ENCODE measurements at places on chromosomes 4 and X.

DNA sequence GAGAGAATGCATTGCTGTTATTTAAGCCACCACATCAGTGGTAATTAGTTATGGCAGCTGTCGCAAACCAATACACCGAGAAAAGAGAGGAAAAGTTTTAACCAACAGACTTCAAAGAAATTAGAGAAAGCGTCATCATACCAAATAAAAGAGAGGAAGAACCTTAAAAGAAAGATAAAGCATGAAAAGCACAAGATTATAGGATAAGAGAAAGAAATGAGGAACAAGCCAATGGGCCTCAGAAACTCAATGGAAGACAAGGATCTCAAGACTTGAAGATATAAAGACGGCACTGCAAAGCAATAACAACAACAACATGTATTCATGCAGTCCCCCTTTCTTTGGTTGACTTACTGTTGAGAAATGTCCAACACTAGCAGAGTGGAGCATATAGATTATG, 22.8 kb upstream of the ASMTL start:
- DNase-seq: no peak

- no peak for DNase-seq
Measured at GRCh38 chrX:38515291-38515690, 46.1 kb upstream of the TSPAN7 start.

- no peak for DNase-seq
Measured at GRCh38 chr4:80075995-80076675, 3.1 kb upstream of the ANTXR2 start.

- DNase-seq: no peak
Measured at GRCh38 chrX:11967986-11968869, 170.0 kb upstream of the FRMPD4 start.

DNA sequence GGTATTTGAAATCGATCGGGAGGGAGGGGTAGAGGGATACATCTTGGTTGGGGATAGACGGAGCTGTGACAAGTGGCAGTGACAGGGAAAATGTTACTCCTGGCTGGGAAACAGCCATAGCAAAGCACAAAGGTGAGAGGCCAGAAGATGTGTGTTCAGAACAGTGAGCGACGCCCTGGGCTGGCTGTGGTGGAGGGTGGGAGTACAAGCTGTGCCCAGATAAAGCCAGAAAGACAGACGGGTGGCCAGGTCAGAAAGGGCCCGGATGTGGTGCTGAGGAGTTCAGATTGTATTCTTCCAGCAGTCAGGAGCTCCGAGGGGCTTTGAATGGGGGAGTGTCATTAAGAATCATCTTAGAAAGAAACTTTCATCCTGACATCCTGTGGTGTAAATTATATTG, 27.9 kb downstream of the CCDC149 start:
- no peak for DNase-seq

- DNase-seq: no peak
Measured at GRCh38 chr4:68148800-68149685, 19.4 kb upstream of the TMPRSS11F start.

DNA sequence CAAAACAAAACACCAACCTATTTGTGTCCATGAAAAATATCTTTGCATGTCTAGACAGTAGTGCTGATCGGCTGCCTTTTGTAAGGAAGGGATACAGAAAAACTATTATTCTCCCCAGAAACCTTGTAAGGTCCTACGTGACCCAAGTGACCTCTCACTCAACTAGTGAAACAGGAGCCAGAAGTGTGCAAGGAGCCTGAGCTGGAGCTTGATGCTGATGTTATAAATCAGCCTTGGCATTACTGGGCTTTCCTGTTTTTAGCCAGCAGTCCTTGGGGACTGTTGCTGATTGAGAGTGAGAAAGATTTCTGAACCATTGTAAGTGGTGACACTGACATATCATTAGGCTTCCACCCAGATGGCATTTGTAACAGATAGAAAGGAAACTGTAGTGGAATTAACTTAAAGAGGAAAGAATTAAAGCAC, 100.8 kb upstream of the LIMCH1 start:
- DNase-seq: no peak

DNA sequence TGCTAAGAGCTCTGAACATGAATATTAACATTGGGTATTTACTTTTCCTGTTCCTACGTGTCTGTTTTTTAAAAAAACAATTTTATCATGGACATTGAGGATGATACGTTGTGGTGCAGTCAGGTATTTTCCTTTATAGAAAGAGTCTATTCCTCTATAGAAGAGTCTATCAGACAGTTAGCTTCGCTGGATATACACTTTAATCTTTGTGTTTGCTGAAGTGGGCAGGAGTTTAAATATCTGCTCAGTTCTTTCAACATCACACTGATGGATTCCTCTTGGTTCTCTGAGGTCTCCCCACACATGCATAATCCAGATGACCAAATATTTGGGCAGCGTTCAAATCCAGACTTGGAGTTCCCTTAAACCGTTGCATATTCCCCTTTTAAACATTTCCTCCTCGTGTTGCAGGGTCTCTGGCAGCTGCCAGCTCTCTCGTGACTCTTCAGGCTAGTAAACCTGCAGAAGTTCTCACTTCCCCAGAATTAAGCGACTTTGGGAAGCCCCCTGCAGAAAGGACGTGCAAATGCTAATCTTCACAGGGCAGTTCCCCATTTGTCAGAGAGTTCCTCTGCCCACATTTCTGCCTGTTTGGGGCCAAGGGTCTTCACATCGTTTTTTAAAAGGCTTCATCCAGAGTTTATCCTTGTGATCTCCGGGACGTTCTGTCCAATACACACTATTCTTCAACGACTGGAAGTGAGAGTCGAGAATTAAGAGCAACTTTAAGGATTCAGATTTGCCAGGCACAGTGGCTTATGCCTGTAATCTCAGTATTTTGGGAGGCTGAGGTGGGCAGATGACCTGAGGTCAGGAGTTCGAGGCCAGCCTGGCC, 20.5 kb upstream of the DHRSX start:
- no peak for DNase-seq

DNA sequence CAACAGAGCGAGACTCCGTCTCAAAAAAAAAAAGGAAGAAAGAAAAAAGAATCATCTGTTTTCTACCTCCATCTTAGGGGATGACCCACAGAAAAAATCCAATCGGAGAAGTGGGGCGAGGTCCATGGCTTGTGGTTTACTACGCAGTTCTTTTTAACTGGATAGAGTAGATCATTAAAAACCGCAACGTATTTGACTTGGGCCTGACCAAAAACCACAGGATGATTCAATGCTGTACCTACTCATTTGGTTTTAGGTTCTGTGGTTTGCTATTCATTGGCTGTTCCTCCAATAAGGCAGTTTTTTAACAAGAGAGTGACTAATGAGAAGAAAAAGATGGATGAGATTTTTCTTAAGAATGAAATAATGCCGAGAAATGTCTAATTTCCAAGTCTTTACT, 83.7 kb downstream of the FREM3 start:
- no peak for DNase-seq

DNA sequence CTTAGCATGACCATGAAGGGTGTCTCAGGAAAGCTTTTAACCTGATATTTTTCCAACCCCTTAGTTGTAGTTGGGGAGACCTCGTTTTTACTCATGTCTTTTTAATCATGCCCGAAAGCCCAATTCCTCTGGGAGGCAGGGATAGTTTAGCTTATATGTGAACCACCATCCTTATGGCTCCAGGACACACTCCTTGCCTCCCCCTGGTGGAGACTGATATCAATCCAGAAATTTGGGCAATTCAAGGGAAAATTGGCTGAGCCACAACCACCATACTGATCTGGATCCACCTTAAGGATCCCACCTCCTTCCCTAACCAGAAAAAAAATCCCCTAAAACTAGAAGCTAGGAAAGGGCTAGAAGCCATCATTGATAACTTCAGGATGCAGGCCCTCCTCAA, 13.4 kb upstream of the COL25A1 start:
- DNase-seq: no peak

GRCh38 chr4:96262057-96262456, 422.2 kb downstream of the PDHA2 start:
- DNase-seq: no peak

GRCh38 chr4:150098214-150098613, 20.0 kb downstream of the DCLK2 start:
- DNase-seq: no peak

- DNase-seq: no peak
Measured at GRCh38 chr4:88753658-88754571, 56.3 kb upstream of the NAP1L5 start.

DNA sequence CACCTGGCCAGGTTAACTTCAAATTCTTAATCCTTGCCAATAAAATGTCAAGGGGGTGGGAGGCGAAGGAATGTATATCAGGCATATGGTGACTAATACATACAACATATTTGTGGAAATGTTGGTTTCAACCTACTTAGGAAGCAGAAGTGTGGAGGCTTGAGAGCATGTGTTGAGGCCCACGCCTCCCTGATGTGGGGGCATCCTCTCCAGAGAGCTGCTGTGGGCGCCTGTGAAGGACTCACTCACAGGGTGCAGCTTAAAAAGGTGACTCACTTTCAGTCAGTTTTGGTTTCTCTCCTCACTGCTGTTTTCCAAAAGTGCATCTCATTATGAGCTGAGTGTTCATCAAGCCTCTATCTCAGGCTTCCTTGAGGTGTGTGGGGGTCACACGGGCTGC, 27.5 kb downstream of the LNX1 start:
- no peak for DNase-seq

DNA sequence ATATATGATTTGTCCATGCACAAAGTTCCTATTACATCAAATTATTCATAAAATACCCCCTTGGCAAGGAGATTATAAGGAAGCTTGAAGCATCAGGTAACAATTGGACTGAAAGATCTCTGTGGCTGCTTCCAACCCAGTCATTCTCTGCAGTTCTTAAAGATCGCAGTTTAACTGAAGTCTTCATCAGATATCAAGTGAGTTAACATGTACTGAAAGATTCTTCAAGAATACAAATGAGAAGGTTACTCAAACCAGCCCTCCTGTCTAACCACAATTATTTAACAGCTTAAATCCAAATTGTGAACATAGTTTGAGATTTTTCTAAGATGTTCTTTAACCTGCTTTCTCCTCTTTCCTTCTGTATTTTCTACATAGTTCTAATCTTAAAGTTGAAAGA, 56.1 kb downstream of the SLC10A7 start:
- no peak for DNase-seq

DNA sequence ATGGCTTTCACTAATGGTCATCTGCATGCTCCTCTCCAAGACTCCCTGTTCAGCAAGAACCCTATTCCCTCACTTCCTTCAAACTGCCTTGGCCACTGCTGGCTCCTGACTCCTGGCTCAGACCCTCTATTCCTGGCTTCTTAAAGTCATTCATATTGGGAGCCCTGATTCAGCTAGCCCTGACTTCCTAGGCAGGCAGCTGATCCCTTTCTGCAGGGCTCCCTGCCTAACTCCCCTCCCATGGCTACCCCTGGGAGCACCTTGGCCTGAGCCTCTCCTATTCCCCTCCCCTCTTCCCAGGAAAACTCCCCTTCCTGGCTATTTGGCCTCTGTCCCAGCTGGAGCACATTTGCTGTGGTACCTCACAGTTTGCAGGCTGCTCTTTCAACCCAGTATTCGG, 154.9 kb upstream of the PJA1 start:
- no peak for DNase-seq

GRCh38 chr4:124537971-124538370, 174.6 kb downstream of the ANKRD50 start:
- no peak for DNase-seq

- no peak for DNase-seq
Measured at GRCh38 chr4:28350485-28350884, 1489.8 kb downstream of the STIM2 start.

GRCh38 chrX:15985937-15986336, 131.3 kb upstream of the AP1S2 start:
- peak; percentile 4 for DNase-seq

DNA sequence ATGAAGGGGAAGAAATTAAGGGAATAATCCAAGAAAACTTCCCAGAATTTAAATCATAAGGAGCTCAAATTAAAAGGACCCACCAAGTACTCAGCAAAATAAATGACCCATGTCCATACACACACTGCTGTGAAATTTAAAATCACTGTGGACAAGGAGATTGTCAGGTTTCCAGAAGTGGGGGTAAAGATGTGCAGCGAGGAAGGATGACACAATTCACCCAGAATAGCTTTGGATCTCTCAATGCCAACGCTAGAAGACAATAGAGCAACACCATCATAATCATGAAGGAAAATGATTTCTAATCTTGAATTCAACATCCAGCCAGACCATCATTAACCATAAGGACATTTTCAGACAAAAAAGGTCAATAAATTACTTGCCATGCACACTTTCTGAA, 65.7 kb downstream of the CASK start:
- no peak for DNase-seq
